ENCODE measurements at places on chromosomes 7 and 10.

GRCh38 chr7:129489491-129489890 lies 12.8 kb upstream of the SMKR1 start:
- DNase-seq = no peak

GRCh38 chr10:82245906-82246560 lies 371.0 kb downstream of the NRG3 start:
- no peak for DNase-seq

- no peak for DNase-seq
Measured at GRCh38 chr10:1536341-1536740, 201.0 kb downstream of the ADARB2 start.

- no peak for DNase-seq
Measured at GRCh38 chr10:131685576-131685975, 215.2 kb upstream of the PPP2R2D start.

DNA sequence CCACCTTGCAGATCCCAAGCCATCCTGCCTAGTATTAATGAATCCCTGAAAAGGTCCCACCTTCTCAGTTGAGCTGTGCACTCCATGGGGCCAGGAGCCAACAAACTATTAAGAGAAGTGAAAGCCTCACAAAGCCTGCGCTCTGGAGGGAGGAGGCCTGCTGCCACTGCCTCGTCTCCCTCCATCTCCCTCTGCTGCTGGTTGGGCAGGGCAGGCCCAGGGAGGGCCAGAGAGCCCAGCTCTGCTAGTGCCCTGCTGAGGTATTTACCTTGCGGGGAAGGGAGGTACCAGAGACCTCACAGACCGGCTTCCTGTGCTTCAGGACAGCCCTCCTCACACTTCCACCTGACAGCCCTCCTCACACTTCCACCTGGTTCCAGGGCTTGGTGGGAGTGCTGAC lies 171.5 kb downstream of the SH3PXD2A start:
- DNase-seq = no peak

DNA sequence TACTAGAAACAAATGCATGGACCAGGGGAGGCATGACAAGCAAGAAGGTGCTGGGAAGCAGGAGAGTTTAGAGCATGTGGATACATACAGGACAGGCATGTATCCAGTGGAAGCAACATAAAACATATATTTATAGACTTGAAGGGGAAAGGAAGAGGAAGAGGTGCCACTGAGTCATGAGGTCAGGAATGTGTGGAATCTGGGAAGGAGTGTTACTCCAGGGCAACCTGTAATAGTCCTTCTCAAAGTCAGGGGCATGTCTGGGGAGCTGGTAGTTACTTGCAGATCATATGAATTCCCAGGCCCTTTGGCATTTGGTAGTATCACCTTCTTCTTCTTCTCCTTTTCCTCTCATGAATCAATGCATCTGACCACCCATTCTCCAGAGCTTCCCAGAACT lies 246.6 kb downstream of the XPNPEP1 start:
- no peak for DNase-seq

GRCh38 chr10:107701943-107702342 lies 537.4 kb upstream of the SORCS1 start:
- no peak for DNase-seq

- no peak for DNase-seq
Measured at GRCh38 chr7:108299251-108299973, 156.8 kb downstream of the NRCAM start.

- no peak for DNase-seq
Measured at GRCh38 chr10:110141185-110141584, 66.2 kb upstream of the MXI1 start.

GRCh38 chr7:92875173-92875572 lies 38.8 kb upstream of the CDK6 start:
- no peak for DNase-seq

GRCh38 chr7:47342296-47343060 lies 239.4 kb downstream of the TNS3 start:
- DNase-seq = no peak

DNA sequence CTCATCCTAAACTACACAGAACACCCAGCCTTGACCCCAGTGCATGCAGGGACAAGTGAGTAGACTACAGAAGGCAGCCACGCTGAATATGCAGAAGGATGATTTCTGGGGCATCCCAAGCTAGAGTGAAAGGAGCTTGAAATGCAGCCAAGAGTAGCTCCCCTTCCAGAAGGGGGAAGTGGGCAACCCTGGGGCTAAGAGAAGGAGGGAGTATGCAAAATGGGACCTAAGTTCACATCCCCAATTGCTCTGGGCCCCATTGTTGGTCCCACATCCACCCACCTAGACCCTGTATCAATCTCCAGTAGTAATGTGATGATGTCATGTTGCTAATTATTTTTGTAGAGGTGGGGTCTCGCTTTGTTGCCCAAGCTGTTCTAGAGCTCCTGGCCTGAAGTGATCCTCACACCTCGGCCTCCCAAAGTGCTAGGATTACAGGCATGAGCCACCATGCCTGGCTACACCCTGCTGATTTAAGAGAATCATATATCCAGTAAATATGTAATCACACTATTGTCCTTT lies 5.6 kb upstream of the PSTK start:
- no peak for DNase-seq

DNA sequence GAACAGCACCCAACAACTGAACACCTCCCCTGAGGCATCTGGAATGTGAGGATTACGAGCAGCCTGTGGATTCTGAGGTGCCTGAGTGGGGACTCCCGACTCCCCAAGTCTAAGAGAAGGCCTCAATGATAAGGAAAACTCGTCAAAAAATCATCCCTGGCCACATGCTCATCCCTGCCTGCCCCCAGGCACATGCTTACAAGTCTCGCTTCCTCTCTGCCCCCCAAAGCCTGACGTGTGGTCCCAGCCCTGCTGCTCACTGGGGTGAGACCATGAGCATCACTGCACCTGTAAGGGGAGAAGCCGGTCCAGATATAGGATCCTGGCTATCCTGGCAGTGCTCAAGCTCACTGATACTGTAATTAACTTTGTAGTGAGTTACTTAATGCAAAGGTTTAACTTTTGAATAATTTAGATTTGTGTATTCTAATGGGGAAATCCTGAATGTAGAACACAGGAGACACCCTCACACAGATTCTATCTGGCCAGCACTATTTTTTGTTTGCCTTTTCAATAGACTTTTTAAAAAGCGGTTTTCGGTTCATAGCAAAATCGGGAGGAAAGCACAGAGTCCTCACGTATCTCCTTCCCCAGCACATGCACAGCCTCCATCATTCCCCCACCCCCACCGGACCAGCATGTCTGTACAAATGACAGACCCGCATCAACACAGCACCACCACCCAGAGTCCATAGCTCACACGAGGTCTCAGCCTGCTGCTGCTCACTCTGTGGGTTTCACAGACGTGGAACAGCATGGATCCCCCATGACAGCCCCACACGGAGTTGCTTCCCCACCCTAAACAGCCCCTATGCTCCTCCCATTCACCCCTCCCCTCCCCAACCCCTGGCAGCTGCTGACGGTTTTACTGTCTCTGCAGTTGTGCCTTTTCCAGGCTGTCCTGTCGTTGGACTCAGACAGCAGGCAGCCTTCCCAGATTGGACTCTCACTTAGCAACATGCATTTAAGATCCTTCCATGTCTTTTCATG lies 167.9 kb downstream of the DIP2C start:
- DNase-seq = no peak

DNA sequence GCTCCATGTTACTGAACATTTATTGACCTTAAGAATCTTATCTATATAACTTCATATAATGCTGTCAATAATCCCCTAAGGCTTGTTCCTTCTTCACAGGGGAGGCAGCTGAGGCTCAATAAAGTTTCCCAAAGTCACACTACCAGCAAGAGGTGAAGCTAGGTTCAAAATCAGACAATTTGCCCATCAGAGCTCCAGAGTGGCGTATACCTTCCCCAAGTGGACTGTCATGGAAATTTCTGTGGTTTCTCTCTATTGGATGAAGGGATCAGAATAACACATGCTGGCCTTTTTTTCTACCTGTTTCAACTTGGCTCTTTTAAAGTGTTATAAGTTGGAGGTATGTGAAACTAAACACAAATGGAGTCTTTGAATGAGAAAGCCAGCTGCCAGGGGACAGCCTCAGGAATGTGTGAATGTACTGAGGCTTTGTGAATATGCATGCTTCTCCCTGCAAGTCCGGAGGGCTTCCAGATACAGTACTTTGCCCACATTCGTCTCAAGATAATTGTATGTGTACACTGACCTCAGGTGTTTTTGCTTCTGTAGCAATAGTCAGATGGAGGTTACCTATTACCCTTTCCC lies 656.3 kb upstream of the CELF2 start:
- DNase-seq = no peak

- DNase-seq = no peak
Measured at GRCh38 chr10:13632884-13633440, 46.2 kb downstream of the PRPF18 start.

- DNase-seq = no peak
Measured at GRCh38 chr7:73880755-73881328, 19.9 kb downstream of the TMEM270 start.

DNA sequence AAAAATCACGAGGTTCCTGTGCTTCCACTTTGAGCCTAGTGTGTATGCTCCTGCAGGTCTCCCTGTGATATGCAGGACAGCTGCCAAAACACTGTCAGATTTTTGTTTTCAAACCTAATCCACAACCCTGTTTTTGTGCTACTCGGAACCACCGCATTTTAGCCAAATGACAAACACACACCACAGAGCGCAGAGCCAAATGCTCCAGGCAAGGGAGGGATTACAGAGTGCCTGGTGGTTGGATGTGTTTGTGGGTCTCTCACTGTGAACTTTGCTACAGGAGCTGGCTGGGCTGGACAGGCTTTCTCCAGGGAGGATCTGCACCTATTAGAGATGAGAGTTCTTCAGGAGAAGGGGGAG lies 5.7 kb upstream of the RBM28 start:
- DNase-seq = no peak

DNA sequence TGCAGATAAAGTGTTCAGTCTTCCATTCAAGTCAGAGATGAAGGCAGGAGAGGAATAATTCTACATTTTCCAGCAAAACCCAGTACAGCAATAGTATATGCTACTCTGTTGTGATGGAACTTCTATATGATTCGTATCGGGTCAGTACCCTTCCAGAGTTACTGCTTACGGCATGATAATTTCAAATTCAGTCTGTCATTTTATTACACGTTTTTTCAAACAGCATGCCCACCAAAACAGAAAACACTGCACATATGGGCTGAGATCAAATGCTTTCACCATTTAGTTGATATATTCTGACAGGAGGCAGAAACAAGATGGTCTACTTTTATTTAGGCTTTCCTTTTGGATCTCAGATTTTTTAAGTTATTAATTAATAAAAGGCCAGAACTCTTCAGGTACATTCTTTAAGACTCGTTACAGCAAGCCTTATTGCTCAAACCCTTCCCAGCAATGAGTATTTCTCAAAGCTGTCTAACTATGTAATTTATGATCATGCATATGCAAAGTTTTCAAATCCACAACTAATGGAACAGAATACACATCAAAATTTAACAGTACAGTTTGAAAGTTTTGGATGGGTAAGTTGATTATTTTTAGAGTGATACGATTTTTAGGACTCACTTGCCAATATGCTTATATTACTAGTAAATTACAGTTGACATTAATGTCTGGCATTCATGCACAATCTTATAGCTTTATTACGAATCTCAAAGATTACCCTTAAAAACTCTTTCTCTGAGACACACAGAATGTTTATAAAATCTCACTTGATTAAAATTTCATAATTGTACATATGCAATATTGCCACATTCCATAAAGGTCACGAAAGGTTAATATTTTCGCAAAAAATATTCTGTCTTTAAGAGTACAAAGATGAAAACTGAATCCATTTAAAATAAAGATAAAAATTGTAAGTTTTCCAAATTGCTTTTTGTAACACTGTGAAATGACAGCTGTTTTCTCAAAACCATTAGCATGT lies 91.0 kb downstream of the ANK3 start:
- no peak for DNase-seq

DNA sequence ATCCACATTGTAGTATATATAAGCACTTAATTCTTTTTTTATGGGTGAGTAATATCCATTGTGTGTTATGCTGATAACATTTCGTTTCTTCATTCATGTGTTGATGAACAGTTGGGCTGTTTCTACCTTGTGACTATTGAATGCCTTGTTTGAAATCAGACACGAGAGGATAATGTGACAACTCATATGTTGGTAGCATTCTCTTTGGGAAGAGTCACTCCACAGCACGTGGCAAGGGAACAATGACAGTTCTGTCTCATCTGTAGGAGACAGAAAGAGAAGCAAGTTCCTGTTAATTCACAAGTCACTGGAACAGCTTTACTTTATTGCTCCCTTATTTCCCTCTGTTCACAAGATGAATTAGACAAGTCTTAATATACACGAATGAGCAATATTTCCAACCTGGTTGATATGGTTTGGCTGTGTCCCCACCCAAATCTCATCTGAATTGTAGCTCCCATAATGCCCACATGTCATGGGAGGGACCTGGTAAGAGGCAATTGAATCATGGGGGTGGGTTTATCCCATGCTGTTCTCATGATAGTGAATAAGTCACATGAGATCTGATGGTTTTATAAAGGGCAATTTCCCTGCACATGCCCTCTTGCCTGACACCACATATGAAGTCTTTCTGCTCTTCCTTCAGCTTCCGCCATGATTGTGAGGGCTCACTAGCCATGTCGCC lies 125.3 kb downstream of the SEC23IP start:
- DNase-seq = no peak

- no peak for DNase-seq
Measured at GRCh38 chr7:123673752-123674398, 18.2 kb downstream of the LMOD2 start.

GRCh38 chr7:6556196-6556595 lies 4.9 kb upstream of the GRID2IP start:
- DNase-seq = no peak

DNA sequence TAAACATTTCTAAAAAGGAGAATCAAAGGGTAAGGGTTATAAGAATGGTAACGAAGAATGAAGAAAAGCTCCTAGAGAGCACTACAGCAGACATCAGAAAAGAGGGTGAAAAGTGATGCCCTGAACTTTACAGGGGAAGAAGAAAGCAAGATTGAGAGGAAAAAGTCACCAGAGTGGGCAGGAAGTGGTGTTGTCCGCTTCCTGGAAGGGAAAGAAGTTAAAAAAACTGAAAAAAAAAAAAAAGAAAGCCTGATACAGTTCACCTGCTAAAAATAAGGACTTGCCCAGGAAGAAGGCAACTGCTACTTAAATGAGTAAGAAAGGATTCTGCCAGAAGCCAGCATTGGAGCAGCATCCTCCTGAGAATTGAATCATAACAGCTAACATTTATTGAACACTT lies 330.1 kb upstream of the PHF14 start:
- no peak for DNase-seq

- DNase-seq = no peak
Measured at GRCh38 chr7:43647673-43648472, 65.0 kb downstream of the STK17A start.

GRCh38 chr10:111126077-111126476 lies 49.2 kb downstream of the ADRA2A start:
- DNase-seq = no peak

Measured in stimulated activated CD8-positive, alpha-beta memory T cell treated with anti-CD3 and anti-CD28 coated beads, Interleukin-15, amount 100 ng/mL, for 1 hour (primary cell).